ENCODE measurements at places on chromosomes 4 and X.

DNA sequence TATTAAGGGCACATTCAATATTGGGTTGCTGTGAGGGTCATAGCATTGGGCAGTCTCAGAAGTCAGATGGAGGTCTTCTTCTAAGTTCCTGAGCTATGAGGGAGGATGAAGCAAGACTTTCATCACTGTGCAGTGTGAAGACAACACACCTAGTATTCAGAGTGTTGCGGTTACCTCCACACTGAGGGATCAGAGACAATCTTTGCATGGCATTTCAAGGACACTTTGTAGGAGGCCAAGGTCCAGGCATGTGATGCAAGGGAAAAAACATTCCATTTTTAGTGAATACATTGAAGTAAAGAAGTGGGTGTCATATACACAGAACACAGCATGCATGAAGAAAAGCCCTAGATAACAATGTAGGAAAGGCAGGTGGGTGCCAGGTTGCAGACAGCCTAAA lies 481.2 kb upstream of the DIPK2B start:
- no peak for DNase-seq

- no peak for DNase-seq
These were observed 605.2 kb upstream of the EPHA5 start for GRCh38 chr4:66275411-66276038.

DNA sequence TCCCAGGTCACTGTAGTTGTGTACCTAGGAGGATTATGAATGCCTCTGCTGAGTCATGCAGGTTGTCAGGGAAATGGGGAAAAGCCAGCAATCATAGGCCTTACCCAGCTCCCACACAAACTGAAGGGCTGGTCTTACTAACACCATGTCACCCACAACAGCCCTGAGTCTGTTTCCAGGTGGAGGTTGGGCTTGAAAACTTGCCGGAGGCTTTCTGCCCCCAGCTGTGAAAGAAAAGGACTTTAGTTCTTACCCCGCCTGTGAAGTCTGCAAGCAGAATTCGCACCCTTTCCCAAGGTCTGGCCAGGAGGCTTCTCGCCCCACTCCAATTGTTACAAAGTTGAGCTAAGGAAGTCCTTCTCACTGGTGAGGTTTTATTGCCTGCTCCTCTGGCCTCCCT lies 143.9 kb downstream of the RPS6KA6 start:
- DNase-seq, result no peak

GRCh38 chrX:84475101-84475500 lies 27.2 kb downstream of the HDX start:
- no peak for DNase-seq

DNA sequence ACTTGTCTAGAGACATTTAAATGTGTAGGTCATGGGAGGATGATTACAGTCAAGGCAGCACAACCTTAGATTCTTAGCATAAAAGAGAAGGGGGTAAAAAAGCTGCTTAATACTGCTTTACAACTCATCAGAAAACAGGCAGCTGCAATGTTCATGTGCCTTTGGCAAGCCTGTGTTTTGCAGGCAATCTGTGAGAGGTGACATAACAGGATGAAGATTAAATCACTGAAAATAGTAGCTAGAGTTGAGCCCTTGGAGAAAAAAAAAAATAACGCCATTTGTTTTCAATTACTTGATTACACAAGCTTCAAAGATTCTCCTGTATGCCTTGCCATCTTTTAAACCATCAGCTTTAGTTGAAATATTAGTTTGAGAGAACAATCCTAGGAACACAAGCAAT lies 847.6 kb upstream of the LCORL start:
- DNase-seq, result no peak

DNA sequence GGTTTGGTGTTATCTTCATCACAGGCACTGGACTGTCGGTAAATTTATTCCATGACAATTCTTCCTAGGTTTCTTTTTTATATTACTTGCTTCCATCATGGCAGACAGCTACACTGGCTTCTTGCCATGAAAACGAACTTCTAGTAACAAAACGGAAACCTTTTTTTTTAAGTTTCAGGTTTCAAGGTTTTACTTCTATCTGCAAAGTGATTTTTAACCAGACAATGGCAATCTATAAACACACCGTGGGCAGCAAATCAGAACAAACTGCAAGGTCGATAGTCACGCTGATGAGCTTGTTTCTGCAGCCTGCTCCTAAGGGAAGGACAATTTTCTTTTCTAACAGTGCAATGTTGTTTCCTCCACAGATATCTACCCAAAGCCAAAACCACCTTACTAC lies 29.9 kb downstream of the XG start:
- DNase-seq, result no peak

GRCh38 chr4:158836002-158836369 lies 67.2 kb downstream of the FNIP2 start:
- no peak for DNase-seq

- DNase-seq, result no peak
These were observed 74.1 kb downstream of the ARSJ start for GRCh38 chr4:113905301-113905700.

DNA sequence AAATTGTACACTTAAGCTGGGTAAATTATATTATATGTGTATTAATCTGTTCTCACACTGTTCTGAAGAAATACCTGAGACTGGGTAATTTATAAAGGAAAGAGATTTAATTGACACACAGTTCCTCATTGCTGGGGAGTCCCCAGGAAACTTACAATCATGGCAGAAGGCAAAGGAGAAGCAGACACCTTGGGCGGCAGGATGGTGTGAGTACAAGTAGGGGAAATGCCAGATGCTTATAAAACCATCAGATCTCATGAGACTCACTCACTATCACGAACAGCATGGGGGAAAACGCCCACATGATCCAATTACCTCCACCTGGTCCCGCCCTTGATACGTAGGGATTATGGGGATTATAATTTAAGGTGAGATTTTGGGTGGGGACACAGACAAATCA lies 34.9 kb downstream of the PDE5A start:
- DNase-seq, result no peak

DNA sequence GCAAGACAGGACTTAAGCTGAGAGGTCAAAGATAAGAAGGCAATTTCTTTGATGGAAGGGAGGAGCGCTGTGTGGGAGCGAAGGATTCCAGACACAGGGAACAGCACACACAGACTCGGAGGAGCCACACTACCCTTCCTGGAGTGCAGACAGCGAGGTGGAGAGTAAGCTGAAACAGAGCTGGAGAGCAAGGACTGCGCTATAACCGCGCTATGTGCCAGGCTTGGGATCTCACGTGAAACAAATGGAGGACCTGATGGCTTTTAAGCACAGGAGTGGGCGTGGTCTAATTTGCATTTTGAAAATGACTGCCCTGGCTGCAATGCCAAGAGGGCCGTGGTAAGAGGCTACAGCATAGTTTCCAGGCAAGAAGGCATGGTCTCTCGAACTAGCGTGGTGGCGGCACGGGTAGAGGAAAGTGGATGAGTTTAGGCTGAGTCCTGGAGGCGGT lies 113.9 kb upstream of the SORBS2 start:
- DNase-seq, result no peak

DNA sequence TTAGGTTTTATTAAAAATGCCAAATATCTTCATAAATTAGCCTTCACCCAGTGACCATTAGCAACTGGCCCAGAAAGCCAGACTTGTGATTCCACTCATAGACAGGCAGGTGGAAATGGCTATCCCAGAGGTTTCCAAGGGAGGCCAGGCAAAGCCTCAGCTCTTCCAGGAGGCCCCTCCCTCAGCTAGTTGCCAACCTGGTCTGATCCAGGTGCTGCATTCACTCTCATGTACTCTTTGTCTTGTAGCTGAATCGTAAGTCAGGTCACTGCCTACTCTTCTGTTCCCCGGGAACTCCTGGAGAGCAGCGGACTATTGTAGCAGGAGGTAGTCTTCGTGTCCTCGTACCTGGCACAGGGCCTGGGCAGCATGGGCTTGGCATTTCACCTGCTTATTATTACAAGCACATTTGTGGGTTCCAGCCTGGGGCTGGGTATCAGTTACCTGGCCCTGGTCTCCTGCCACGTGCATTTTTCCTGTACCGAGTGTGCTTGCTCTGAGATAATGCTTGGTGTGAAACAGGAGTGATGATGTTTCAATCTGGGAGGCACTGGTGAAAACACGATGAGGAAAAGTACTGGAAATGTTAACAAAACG lies 101.6 kb downstream of the FAM193A start:
- no peak for DNase-seq

DNA sequence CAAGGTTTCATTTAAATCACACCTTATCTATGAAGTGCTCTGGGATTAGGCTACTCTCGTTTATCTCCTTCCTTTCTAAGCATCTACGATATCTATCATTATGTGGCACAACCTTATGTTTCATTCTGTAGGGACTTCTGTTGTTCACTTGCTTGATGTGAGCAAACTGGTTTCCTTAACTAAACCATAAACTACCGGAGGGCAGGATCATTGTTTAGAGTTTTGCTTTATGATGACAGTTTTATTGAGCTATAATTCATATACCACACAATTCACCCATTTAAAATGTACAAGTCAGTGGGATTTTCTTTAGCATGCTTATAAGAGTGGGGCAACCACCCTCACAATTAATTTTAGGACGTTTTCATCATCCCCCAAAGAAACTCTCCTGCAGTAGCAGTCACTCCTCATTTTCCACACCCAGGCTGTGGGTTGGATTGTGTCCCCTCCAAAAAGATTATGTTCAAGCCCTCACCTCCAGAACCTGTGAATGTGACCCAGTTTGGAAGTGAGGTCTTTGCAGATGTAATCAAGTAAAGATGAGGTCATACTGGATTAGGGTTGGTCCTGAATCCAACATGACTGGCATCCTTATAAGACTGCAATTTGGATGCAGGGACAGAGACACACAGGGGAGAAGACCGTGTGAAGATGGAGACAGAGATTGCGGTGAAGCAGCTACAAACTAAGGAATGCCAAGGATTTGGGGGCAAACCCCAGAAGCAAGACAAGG lies 42.1 kb upstream of the SH3RF1 start:
- no peak for DNase-seq

DNA sequence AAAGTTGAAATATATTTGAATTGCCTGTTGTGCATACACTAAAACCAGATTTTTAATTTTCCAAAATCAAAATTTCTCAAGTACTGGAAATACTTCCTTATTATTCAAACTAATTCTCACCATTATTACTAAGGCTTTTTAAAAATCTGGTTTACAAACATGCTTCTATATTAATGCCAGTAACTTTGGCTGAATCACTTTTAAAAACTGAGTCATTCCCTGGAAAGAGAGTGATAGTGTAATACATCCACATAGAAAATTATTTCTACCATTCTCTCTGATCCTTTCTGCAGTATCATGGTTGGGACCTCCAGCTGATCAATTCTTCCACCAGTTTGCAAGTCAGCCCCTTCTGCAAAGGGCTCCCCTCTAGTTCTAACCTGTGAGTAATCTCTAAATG lies 165.3 kb upstream of the FAM241A start:
- DNase-seq, result no peak

GRCh38 chr4:75683482-75684155 lies 10.4 kb upstream of the G3BP2 start:
- DNase-seq, result no peak

DNA sequence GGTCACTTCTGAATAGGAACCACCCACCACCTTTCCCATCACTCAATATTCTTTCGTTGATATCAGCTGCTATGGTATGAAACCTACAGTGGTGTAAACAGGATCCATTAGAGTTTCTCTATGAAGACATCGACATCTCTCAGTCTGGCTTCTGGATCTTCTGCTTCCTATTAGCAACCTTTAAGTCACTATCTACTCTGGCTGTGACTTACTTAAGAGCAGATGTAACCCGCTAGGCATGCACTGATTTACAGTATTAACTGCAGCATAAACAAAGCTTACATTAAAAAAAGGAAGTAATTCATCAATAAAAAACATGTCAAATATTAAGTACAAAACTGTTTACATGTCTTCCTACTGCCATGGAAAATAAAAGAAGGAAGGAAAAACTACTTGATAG lies 96.4 kb downstream of the ANAPC10 start:
- DNase-seq, result no peak

DNA sequence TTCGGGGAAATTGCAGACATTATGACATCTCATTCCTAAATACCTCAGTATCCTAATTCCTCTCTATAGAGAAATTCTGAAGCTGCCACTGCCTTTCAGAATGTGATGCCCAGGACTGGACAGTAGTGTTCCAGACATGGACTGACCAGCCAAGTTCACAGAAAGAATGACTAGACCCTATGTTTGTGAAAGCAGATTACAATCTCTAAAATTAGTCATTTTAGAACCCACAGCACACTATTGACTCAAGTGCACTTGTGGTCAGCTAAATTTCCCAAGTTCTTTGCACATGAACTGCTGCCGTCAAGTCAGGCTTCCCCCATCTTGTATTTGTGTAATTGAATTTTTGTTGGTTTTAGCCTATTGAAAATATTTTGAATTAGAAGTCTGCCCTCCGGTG lies 81.0 kb upstream of the ESX1 start:
- no peak for DNase-seq

GRCh38 chrX:54484666-54485065 lies 11.4 kb downstream of the FGD1 start:
- no peak for DNase-seq

GRCh38 chr4:2365913-2366210 lies 52.6 kb downstream of the ZFYVE28 start:
- no peak for DNase-seq

DNA sequence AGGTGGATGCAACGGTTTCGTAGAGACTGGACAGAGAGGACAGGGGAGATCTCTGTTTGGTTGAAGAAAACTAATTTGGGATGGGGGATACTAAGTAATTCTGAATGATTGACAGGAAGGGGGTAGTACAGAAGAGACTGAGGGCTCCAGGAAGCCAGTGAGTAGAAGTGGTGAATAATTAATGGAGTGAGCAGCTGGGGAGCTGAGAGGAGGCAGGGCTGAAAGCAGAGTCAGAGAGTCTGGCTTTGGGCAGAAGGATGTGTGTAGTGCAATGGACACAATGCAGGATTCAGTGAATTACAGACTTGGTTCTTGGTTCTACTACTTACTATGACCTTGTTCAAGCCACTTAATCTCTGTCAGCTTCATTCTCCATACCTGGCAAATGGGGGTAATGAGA lies 161.7 kb downstream of the RBMX2 start:
- DNase-seq, result no peak

GRCh38 chrX:1360171-1360570 lies 23.6 kb downstream of the IL3RA start:
- DNase-seq, result no peak

Measured in activated T-helper 1 cell treated with anti-CD3 and anti-CD28 coated beads, Interleukin-2, amount 50 U/mL, for 16 hours (primary cell).